ENCODE measurements at places on chromosomes 12 and 14.
A peak's percentile ranks its signal among the peaks of the same experiment; 100 is the strongest.

DNA sequence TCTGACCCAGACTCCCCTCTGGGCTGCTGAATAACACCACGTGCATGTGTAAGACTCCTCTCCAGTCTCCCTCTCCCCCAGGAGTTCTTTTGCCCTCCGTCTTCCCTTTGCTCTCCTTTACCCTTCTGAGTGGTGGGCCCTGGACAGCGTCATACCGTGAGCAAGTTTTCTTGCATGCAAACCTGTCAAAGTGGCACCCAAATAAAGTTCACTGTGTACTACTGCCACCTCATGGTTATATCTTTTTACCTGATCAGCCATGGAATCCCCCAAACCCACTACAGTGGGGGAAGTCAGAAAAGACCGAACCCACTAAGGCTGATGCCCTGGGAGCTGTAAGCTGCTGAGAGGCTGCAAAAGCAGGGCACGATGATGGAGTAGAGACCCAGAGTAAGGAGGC is 131.1 kb upstream of the VRK1 start:
- DNase-seq: no peak

- DNase-seq: no peak
These were observed 75.3 kb downstream of the PPP1R12A start for GRCh38 chr12:79859646-79860045.

- DNase-seq: no peak
These were observed 14.7 kb downstream of the PCBP2 start for GRCh38 chr12:53466640-53467039.

- no peak for DNase-seq
These were observed 1.8 kb upstream of the PHLDA1 start for GRCh38 chr12:76033081-76034011.

DNA sequence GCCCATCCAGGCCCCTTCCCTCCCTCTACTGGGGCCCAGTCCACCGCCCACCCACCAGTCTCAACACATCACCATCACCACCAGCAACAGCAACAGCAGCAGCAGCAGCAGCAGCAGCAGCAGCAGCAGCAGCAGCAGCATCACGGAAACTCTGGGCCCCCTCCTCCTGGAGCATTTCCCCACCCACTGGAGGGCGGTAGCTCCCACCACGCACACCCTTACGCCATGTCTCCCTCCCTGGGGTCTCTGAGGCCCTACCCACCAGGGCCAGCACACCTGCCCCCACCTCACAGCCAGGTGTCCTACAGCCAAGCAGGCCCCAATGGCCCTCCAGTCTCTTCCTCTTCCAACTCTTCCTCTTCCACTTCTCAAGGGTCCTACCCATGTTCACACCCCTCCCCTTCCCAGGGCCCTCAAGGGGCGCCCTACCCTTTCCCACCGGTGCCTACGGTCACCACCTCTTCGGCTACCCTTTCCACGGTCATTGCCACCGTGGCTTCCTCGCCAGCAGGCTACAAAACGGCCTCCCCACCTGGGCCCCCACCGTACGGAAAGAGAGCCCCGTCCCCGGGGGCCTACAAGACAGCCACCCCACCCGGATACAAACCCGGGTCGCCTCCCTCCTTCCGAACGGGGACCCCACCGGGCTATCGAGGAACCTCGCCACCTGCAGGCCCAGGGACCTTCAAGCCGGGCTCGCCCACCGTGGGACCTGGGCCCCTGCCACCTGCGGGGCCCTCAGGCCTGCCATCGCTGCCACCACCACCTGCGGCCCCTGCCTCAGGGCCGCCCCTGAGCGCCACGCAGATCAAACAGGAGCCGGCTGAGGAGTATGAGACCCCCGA is 6.8 kb upstream of the RNU7-1 start:
- DNase-seq: peak; percentile 61

Data from CD4-positive, alpha-beta T cell treated with Interferon gamma for 1 hour (primary cell).